ENCODE measurements at places on chromosomes 2 and 18. TPM values are rescaled to one million over a fixed set of nuclear protein-coding genes. Genes with fewer than 3 reads are reported as not detected.

Gene CENPA
- total RNA-seq: 2.2 TPM

Gene CERKL
- under 0.01 TPM for total RNA-seq

Gene TEX44
- not detected for total RNA-seq

Gene MEP1B
- not detected for total RNA-seq

Gene KIAA2012
- total RNA-seq: not detected

Gene MYO5B
- total RNA-seq: 0.12 TPM
